ENCODE measurements at places on chromosomes 6 and 20.

- no peak for DNase-seq
These were observed 128.2 kb downstream of the COL12A1 start for GRCh38 chr6:75077701-75078100.

DNA sequence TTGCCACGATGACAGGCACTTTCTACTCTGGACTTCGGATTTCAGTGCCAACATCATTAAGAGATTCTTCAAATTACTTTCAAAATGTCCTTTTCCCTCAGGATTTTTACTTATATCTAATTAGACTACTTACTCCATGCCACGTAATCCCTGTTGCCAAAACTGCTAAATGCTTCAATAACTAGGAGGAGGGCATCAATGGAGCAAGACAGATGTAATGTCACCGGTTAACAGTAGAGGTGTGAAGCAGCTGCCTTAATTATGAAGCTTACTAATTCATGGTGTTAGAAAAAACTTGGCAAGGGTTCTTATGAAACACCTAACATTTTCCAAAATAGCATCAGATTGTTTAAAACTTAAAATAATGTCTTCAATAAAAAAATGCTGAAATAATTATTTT is 111.2 kb upstream of the SIM1 start:
- DNase-seq: no peak

- no peak for DNase-seq
These were observed 402.6 kb upstream of the SULF2 start for GRCh38 chr20:48187851-48188250.

DNA sequence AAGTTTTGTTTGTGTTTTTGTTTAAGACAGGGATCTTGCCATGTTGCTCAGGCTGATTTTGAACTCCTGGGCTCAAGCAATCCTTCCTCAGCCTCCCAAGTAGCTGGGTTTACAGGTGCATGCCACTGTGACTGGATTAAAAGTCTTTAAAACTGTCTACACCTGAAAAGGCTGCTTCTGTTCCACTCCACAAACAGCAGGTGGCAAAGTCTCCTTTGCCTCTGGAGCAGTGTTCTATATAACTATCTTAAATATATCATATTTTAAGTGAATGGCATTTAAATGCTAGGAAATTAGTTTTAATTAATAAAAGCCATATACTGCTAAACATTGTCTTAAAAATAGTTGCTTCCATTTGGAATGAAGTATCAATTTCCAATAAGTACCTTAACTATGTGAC is 89.2 kb upstream of the BCLAF1 start:
- DNase-seq: no peak

DNA sequence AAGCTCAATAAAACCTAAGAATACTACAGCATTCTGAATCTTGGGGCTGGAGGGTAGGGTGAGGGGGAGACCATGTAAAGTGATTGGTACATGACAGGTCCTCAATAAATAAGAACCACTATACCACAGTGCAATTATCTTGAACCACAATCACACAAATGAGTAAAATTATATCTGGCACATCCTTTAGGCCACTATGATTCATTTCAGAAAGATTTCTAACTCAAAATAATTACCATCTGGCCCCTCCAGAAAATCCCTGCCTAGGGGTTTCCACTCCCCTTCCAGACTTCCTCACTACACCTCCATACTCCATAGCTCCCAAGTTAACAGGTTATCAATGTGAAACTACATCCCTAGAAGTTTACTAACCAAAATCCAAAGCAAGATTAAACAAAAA is 19.7 kb downstream of the AKIRIN2 start:
- no peak for DNase-seq

GRCh38 chr6:81557811-81558210 is 194.7 kb downstream of the TENT5A start:
- DNase-seq: no peak

- DNase-seq: peak; percentile 23
These were observed 351.7 kb upstream of the ARID1B start for GRCh38 chr6:156425359-156426020.

DNA sequence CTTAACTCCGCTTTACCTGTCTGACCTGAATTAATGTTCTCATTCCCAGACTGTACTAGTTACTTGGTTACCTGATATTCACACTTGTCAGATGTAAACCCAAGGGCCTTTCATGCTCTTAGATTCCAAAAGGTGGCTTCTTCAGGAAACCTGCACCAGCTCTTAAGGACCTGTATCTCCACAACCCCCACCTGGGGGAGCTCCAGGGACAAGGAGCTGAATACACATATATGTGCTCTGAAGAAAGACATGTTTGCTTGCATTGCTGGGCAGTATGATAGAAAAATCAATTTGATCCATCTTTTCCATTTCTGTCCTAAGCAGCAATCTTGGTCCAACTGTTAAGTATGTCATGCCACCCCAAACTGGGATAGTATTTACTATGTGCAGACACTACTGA is 64.8 kb upstream of the POU3F2 start:
- no peak for DNase-seq
